ENCODE measurements at places on chromosomes 3 and 15. TPM values are rescaled to one million over a fixed set of nuclear protein-coding genes. Genes with fewer than 3 reads are reported as not detected.

The GABRA5 gene
- not detected for total RNA-seq

GRCh38 chr3:85475346-85475745 lies 516.6 kb downstream of the CADM2 start:
- no peak for DNase-seq

GRCh38 chr15:31261266-31262142 lies 65.1 kb upstream of the KLF13 start:
- DNase-seq: no peak

The LIPH gene
- total RNA-seq: 0.44 TPM
